Hepatic stellate cell (primary cell): ENCODE measurements at places on chromosomes 11 and 22.
A peak's percentile ranks its signal among the peaks of the same experiment; 100 is the strongest.

- DNase-seq: no peak
Observed at GRCh38 chr11:122717264-122717867, 61.8 kb downstream of the UBASH3B start.

DNA sequence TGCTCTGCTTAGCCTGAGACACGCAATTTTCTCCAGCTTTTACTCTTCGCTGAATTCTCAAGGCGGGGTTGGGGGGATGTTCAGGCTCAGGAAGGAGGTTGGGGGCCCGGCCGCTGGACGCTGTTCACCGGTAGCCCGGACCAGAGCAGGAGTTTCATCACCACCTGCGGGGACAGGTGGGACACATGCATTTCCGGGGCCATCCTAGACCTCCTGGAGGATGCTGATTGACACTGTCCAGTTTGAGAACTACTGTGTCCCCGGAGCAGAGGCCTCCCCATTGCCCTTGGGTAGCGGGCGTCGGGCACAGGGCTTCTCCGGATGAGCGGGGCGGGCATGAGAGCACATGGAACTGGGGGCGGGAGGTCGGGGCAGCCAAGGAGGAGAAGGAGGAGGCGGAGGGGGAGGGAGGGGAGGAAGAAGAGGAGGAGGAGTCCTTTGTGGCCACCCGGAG, 144.0 kb upstream of the GRK3 start:
- no peak for DNase-seq

- no peak for DNase-seq
Observed at GRCh38 chr11:72838691-72839305, 24.6 kb downstream of the ATG16L2 start.

- no peak for DNase-seq
Observed at GRCh38 chr11:92533657-92534335, 309.2 kb downstream of the FAT3 start.

- DNase-seq: no peak
Observed at GRCh38 chr11:12812849-12813248, 138.6 kb downstream of the TEAD1 start.

DNA sequence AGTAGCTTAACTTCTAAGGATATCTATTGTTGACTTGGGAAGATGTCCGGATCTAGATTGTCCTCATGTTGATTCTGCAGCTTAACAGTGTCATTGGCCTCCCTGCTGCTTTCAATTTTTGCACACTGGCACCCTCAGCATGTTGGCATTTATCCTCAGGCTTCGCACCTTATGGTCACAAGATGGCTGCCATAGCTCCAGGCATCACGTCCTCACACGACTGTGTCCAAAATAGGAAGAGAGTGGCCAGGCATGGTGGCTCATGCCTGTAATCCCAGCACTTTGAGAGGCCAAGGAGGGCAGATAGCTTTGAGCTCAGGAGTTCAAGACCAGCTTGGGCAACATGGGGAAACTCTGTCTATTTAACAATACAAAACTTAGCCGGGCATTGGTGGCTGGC, 58.3 kb upstream of the RASD2 start:
- DNase-seq: no peak

- DNase-seq: no peak
Observed at GRCh38 chr11:95699631-95700470, 89.7 kb downstream of the FAM76B start.

DNA sequence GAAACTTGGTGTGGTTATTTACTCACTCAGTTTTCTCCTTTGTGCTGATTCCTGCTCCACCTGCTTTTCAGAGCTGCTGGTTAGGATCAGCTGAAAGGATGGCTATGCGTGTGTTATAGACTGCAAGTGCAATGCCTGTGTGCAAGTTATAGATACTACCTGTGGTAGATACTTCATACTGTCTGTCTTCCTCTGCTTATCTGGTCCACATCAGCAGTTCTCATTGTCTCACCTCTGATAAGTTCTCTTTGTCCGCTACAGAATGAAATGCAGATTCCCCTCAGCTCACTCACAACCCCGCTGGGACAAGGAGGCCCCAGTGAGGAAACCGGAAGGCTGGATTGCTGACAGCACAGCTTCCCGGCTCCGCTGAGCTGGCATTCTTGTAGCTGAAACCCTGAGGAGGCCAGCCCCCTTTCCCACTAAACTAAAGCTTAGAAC, 37.5 kb upstream of the LYVE1 start:
- peak; percentile 64 for DNase-seq

DNA sequence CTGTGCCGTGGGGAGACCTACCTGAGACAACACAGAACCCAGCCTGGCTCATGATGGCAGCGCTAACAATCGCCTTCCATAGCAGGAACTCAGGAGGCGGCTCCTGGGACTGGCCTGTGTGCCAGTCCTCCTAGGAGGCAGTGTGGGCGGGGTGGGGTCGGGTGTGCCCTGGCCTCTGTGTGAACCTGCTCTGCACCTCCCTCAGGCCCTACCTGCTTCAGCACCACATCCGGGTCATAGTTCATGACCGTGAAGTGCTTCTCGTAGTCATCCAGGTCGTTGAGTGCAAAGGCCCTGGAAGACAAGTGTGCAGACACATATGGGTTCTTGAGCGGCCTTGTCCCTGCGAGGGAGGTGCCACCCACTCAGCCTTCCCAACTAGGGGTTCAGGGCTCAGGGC, 15.3 kb downstream of the TTLL12 start:
- DNase-seq: no peak

DNA sequence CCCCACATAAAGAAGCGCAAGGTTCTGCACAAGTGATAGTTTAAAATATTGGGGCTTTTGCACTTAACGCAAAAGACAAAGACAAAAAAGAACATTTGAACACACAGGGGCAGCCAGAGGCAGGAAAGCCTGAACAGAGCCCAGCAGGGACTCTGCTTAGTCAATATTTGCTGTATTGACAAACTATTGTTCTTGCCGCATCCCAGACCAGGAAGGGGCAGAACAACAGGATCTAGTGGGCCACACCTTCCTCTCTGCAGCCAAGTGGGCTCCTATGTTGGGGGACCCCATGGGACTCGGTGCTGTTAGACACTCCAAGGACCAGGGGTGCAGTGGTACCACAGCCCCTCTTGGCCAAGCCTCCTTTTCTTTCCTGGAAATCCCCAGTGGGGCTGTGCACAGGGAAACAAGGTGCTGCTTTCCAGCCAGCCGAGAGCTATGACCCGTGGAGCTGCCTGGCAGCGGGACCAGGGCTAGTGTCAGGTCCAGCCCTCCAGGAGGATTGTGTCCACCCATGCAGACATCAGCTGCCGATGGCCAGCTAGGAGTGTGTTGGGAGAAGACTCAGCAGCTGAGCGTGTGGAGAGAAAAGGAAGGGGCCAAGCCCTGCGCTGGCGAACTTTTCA, 43.3 kb upstream of the ANO1 start:
- no peak for DNase-seq

DNA sequence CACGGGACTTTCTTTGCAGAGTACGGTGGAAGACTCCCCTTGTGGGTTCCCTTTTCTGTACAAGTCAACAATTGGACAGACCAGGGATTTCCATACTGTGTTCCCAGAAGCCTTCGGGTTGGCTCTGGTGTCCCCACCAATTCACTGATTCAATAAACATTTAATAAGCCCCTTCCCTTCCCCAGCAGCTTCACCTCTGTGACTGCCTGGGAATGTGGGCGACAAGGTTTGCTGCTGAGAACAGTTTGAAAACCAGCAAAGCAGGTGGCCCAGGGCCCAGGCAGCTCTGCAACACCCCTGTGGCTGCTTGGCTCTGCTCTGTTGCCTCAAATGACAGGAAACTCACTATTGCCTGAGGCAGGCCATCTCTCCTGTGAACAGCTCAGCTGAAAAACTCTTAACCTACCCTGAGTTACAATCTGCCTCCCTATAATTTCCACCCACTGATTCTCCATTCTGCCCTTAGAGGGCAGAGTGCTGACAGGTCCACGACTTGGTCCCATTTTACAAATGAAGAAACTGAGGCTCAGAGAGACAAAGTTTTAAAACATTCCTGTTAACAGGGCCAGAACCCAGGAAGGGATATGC, 10.4 kb downstream of the ADORA2A start:
- no peak for DNase-seq

DNA sequence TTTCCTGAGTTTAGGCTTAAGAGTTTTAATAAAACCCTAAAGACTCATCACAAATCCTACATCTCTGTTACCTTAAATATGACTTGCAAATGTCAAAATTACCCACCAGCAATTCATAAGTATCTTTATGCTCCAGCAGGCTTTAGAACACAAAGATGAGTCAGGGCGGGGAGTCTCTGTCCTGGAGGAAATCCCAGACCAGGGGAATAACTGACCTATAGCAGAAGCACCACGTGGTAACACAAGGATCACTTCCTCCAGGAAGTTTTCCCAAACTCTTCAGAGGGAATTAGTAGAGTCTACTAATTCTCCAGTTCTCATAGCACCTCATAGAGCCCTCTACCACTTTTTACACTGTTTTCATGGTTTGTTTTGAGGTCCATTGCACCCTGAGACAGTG, 217.0 kb downstream of the NAV2 start:
- no peak for DNase-seq
